ENCODE measurements at places on chromosomes 1 and 21. TPM values are rescaled to one million over a fixed set of nuclear protein-coding genes. Genes with fewer than 3 reads are reported as not detected.

DNA sequence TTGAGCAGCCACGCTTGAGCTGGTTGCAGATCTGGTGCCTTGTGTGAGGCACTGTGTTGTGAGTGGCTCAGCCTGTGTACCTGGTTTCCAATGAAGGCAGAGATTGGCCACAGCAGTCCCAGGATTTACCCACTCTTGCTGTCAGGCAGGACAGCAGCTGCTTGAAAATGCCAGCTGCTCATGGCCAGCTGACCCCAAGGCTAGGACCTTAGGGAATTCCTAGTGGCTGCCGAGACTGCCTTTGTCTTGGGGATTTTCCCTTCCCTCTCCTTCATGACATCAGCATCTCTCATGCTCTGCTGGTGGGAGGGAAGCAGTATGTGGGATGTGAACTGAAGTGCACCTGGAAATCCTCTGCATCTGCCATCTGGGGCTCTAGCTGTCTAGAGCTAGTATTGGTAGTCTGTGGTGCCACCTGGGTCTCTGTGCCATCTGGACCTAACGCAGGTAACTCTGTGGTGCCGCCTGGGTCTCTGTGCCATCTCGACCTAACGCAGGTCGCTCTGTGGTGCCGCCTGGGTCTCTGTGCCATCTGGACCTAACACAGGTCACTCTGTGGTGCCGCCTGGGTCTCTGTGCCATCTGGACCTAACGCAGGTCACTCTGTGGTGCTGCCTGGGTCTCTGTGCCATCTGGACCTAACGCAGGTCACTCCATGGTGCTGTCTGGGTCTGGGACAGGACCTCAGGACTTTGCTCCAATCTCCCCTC lies 3.8 kb upstream of the LRRC47 start:
- DNase-seq = no peak

- DNase-seq = no peak
These were observed 18.8 kb downstream of the DEGS1 start for GRCh38 chr1:224201853-224202252.

DNA sequence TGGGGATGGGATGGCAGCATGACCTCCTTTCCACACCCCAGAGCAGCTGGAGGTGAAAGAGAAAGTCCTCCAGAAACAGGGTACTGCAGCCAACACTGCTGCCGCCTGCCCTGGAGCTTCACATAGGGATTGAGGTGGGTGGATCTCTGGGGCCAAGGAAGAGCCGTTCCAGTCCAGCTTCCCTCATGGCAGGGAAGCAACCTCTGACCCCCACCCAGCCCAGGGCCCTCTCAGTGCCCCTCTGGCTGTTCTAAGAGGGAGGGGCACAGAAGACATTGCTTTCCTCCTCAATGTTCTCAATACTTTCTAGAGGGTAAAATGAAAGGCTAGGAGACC lies 5.7 kb downstream of the KIF21B start:
- DNase-seq = no peak

DNA sequence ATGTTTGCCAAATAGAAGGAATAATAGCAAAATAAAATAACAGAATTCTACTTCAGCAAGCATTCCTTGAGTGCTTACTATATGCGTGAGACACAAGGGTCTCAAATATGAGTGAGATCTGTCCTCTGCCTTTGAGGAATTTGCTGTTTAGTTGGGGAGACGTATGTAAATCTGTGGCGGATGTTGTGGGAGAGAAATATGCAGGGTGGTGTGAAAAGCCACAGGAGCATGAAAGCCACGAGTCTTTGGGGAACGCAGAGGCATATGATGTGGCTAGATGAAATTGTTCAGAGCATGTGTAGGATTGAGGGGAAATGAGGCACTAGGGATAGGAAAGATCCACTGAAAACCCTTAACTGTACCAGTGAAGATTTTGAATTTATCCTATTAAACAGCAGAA lies 244.4 kb downstream of the PBX1 start:
- no peak for DNase-seq

GRCh38 chr1:154581766-154582165 lies 14.2 kb downstream of the CHRNB2 start:
- no peak for DNase-seq

DNA sequence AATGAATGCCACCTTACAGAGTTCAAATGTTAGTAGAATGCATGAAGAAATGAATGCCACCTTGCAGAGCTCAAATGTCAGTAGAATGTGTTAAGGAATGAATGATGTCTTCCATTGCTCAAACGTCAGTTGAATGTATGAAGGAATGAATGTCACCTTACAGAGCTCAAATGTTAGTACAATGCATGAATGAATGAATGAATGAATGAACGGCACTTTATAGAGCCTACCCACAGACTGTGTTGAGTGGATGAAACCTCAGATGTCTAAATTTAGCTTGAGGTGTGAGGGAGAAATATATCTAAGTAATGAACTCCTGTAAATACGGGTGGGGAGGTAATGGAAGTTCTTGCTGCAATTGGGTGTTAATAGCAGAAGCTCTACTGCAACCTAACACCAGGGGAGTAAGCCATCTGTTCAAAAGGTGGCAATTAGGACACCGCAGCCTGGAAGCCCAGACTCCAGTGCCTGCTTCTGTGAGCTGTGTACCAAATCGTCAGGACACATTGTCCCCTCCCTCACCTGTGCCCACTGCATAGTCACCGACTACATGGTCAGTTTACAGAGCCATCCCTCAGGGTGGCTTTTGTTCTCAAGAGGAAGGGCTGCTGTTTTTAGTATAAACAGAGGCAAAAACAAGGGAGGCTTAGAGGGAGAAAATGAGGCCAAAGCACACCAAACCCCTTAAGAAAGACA lies 26.7 kb downstream of the SUSD4 start:
- no peak for DNase-seq

- no peak for DNase-seq
These were observed 745 bp upstream of the ANP32E start for GRCh38 chr1:150236614-150237100.

GRCh38 chr21:38057626-38058025 lies 141.4 kb upstream of the KCNJ6 start:
- DNase-seq = no peak

DNA sequence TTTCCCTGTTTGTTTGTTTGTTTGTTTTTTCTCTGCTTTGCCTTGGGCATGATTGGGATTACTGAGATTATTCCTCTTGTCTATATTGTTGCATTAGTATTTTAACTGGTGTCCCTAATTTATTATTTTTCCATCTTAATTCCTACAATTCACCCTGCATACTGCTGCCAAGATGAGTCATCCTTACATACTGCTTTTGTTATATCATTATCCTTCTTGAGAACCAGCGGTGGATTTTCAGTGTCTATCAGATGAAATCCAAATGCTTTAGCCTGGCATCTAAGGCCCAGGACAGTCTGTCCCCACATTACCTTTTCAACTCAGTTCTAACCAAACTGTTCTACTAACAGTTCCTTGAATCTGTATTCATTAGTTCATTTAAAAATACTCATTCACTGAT lies 101.7 kb downstream of the OLFML2B start:
- DNase-seq = no peak

- no peak for DNase-seq
These were observed 28.6 kb downstream of the AK4 start for GRCh38 chr1:65176591-65176990.

DNA sequence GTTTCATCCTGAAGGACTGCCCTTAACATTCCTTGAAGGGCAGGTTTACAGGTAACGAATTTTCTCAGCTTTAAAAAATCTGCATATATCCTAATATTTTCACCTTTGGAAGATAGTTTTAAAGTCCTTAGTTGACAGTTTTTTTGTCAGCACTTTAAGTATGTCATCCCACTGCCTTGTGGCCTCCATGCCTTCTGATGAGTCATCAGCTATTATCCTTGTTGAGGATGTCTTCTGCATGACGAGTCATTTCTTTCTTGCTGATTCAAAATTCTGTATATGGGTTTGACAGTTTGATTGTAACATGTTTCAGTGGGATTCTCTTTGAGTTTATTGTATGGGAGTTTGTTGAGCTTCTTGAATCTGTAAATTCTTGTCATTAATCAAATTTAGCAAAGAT lies 500.6 kb downstream of the DISC1 start:
- no peak for DNase-seq

GRCh38 chr1:211711315-211711705 lies 35.9 kb upstream of the NEK2 start:
- no peak for DNase-seq

- peak; percentile 94 for DNase-seq
These were observed 436 bp upstream of the LBR start for GRCh38 chr1:225428068-225428880.

DNA sequence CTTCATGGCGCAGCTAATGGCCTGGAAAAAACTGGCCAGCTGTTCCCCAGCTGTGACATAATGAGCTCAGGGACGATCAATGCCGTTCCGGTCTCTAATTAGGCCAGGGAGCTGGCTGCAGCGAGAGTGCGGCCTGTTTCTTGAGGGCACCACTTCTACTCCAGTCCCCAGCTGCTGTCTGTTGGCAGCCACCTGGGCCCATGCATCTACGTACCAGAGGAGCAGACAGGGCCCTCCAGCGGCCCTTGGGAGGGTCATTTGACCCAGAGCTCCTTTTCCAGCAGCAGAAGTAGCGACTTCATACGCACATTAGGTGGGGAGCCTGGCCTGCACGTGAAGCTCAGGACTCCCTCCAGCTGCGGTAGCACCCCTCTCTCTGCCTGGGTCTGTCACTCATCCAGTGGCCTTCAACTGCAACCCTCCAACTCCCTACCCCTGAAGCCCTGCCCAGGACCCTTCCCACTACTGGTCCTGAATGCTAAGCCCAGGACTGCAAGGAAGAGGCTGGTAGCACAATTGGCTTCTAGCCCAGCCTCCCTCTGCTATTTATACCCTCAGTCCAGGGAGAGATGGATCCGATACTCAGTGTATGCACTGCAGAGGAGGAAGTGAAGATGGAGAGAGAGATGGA lies 9.1 kb upstream of the GPR61 start:
- DNase-seq = no peak

DNA sequence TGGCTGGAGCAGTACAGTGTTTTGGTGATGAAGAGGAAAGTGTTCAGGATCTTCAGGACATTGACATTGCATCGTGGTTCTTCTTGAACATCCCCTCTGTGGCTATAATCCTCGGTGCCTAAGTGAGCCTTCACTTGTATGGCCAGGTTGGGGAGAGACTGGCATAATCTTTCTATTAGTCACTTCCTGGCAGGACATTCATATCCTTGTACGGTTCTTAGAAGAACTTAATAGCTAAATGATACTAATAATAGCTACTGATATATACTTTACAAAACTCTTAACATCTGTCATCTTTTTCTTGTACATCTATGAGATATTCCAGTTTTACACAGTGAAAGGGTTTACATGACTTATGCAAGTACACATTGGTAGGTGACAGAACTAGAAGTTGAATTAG lies 35.8 kb downstream of the CELF3 start:
- DNase-seq = peak; percentile 84

DNA sequence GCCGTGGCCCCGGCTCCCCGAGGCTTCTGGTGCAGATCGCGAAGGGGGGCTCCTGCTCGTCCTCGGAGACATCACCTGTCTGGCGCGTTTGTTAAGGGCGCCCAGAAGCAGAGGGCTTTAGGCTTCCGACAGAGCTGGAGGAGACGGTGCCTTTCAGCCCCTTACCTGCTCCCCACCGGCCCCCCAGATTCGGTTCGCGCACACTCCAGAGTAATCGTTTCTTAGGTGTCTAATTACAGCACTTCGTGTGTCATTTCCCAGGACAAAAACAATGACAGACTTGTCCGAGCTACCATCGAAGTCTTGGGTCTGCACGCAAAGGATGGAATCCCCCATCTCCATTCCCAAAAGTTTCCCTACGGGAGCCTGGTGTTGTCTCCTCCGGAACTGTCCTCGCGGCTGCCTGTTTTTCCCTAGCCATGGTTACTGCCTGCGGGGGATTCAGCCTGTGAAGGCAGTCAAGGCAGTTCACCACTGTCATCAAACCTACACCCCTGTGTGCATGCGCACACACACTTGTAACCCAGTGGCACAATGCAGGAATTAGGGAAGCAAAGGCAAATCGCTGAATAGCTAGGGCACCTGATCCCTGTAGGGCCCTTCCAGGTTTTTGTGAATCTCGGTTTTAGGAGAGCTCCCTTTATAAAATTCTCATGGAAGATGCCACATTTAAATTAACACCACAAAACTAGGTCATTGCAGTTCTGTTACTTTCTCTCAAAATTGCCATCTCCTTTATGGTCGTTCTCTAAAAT lies 738 bp upstream of the CDC42BPA start:
- peak; percentile 73 for DNase-seq

GRCh38 chr1:155078469-155079209 lies at the start of gene EFNA3:
EFNA3 (plus strand) TSS chr1:155078837; CDS start chr1:155078942, 105 bp downstream.
- no peak for DNase-seq

- DNase-seq = peak; percentile 47
These were observed 16.9 kb downstream of the NPHP4 start for GRCh38 chr1:5975133-5975880.

- DNase-seq = no peak
These were observed 47.3 kb downstream of the GPR161 start for GRCh38 chr1:168089326-168089978.

- no peak for DNase-seq
These were observed 3.5 kb downstream of the HDGF start for GRCh38 chr1:156747742-156748669.

DNA sequence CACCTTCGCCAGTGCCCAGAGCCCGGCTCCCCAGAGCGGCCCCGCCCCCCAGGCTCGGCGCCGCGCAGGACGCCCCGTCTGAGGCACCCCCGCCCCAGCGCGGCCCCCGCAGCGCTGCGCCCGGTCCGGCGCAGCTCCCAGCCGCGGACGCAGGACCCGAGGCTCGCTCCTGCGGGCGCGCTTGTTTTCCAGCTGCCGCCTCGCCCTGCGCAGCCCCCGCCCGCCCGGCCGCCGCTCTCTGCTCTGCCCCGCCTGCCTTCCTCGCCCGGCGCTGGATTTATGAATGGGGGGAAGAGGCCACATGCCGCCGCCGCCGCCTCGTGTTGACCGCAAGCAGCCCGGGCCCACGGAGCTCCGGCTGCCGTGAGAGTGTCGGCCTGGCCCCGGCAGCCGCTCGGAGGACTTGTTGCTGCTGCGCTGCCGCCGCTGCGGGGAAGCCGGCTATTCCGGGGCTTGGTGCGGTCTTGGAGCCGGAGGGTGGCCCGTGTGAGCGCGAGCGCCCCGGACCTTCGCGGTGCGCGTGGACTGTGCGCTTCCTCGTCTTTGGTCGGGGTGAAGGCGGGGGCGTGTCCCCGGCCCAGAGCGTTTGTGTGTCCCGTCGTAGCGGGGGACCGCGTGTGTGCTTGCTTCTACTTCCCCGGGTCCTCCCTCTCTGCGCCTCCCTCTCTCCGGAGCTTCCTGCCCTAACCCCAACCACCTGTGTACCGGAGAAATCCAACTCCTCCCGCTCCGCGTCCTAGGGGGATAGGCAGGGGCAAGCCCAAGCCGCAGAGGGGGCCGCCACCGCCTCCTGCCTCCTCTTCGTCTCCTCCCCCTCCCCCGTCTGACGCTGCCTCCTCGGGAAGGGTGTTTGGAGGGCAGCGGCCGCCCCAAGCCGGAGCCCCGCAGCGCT lies 736 bp downstream of the KCNC4 start:
- DNase-seq = peak; percentile 30

Gene HHIPL2
- not detected for total RNA-seq

Gene GIPC2
- 31.9 TPM for total RNA-seq

Gene AMIGO1
- 1.0 TPM for total RNA-seq

Gene ACAP3
- total RNA-seq = 19.5 TPM

Gene TEKT2
- total RNA-seq = 0.25 TPM

Gene CHRM3
- total RNA-seq = 0.26 TPM

Gene SLC2A5
- total RNA-seq = 0.13 TPM

Gene GATAD2B
- 4.0 TPM for total RNA-seq

Gene ASPM
- total RNA-seq = 8.1 TPM

Gene NR5A2
- total RNA-seq = 4.9 TPM
